A549 treated with dexamethasone at 1 μM for 4 hours (cell line): ENCODE measurements at places on chromosomes 5 and 9. TPM values are rescaled to one million over a fixed set of nuclear protein-coding genes. Genes with fewer than 3 reads are reported as not detected.

Gene KDM4C
- 7.2 to 9.5 TPM (median 9.0 TPM) in 5 replicates for total RNA-seq

Gene SPATA31D4
- not detected in 5 replicates for total RNA-seq

Gene LCN9
- 0.14 to 0.30 TPM (median 0.22 TPM) in 3 of 5 replicates, not detected in the others for total RNA-seq

Gene SPATA31A1
- total RNA-seq, result not detected in 5 replicates
